Retinal pigment epithelial cell (primary cell): ENCODE measurements at places on chromosomes 16 and 17.

- no peak for DNase-seq
Measured at GRCh38 chr16:3295209-3295608, 10.0 kb downstream of the TIGD7 start.

- DNase-seq, result no peak
Measured at GRCh38 chr16:23523876-23524385, 13.6 kb upstream of the GGA2 start.

DNA sequence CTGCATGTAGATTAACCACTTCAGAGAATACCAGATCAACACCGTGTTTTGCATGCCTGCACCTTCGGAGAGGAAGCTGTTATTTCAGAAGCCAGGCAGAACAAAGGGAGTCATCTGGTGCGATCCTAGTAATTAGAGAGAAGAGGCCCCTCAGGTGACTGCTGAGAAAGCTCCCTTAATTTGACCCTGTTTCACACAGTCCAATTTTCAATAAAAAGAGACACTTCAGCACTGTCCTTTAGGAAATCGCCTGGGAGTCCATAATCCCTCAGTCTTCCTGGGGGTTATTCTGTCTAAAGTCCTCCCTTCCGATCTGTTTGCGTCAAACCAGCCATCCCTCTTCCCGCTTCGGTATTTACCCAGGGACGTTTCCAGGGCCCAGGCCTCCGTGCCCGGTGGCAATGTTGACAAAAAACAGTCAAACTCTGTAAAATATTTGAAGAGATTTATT is 23.4 kb upstream of the TNRC6C start:
- no peak for DNase-seq

GRCh38 chr17:60971515-60972369 is 294.1 kb downstream of the BCAS3 start:
- DNase-seq, result peak; percentile 12

DNA sequence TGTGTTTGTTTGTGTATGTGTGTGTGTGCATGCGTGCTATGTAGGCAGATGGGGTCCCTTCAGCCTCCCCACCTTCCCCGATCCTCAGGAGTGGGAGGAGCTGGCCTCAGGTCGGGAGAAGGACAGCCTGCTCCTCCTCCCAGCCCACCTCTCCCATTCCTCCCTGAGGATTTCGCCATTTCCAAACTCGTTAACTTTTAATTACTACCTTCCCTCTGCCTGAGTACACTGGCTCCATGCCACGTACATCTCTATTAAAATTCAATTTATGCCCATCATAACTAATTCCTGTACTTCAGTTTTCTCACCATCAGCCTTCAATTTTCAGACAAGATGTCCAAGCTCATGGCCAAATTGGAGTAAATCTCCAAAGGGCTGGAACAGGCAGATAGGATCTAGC is 148.6 kb downstream of the SDK2 start:
- no peak for DNase-seq
